ENCODE measurements at places on chromosomes 1 and 21. TPM values are rescaled to one million over a fixed set of nuclear protein-coding genes. Genes with fewer than 3 reads are reported as not detected.

The NTNG1 gene
- 0.18 TPM for polyA plus RNA-seq

The KIAA1614 gene
- 0.09 TPM for polyA plus RNA-seq

The LIN28A gene
- polyA plus RNA-seq, result 0.13 TPM

The CYP4A22 gene
- polyA plus RNA-seq, result not detected

The DCLRE1B gene
- 17.4 TPM for polyA plus RNA-seq

The NT5C1A gene
- polyA plus RNA-seq, result 0.14 TPM

The C1orf141 gene
- polyA plus RNA-seq, result not detected

The C8B gene
- polyA plus RNA-seq, result not detected

The RIMKLA gene
- polyA plus RNA-seq, result 0.17 TPM

The UBL4B gene
- polyA plus RNA-seq, result not detected

The ZBTB8A gene
- 5.1 TPM for polyA plus RNA-seq

The WDR64 gene
- polyA plus RNA-seq, result not detected

The PLA2G2A gene
- not detected for polyA plus RNA-seq

The CYYR1 gene
- polyA plus RNA-seq, result 0.11 TPM

The RAD54L gene
- 51.9 TPM for polyA plus RNA-seq

The NUCKS1 gene
- polyA plus RNA-seq, result 53.8 TPM

The MSH4 gene
- 0.04 TPM for polyA plus RNA-seq

The PRR9 gene
- polyA plus RNA-seq, result not detected

The SLC16A4 gene
- 2.1 TPM for polyA plus RNA-seq

The SF3B4 gene
- 138 TPM for polyA plus RNA-seq

The RGL1 gene
- 20.5 TPM for polyA plus RNA-seq

The MAP1LC3C gene
- not detected for polyA plus RNA-seq

The FMO2 gene
- not detected for polyA plus RNA-seq

The DISC1 gene
- polyA plus RNA-seq, result 0.19 TPM

The PROX1 gene
- 0.03 TPM for polyA plus RNA-seq

The GPA33 gene
- 0.21 TPM for polyA plus RNA-seq

The MYCL gene
- 0.36 TPM for polyA plus RNA-seq

The AIM2 gene
- polyA plus RNA-seq, result 12.9 TPM

The GNAT2 gene
- 0.46 TPM for polyA plus RNA-seq

The LCE1B gene
- 3.3 TPM for polyA plus RNA-seq

The KCNT2 gene
- polyA plus RNA-seq, result not detected

The RGS8 gene
- 0.04 TPM for polyA plus RNA-seq

The KCND3 gene
- not detected for polyA plus RNA-seq

The KRTAP19-6 gene
- not detected for polyA plus RNA-seq

The ZCCHC17 gene
- polyA plus RNA-seq, result 62.7 TPM

The RBP7 gene
- not detected for polyA plus RNA-seq

The CELA3B gene
- polyA plus RNA-seq, result not detected

The ALX3 gene
- polyA plus RNA-seq, result not detected

The PRRX1 gene
- 1.3 TPM for polyA plus RNA-seq

The C1orf216 gene
- polyA plus RNA-seq, result 10.4 TPM

The HMGCL gene
- polyA plus RNA-seq, result 41.9 TPM

The GRHL3 gene
- polyA plus RNA-seq, result 0.62 TPM

The CD1C gene
- 0.82 TPM for polyA plus RNA-seq

The SH2D2A gene
- polyA plus RNA-seq, result 6.5 TPM

The NUDT4B gene
- 1.5 TPM for polyA plus RNA-seq

The TTC39A gene
- 0.71 TPM for polyA plus RNA-seq

The RPE65 gene
- polyA plus RNA-seq, result not detected

The SLAMF7 gene
- 105 TPM for polyA plus RNA-seq

The ANKRD65 gene
- 1.8 TPM for polyA plus RNA-seq

The FAM78B gene
- polyA plus RNA-seq, result 0.10 TPM

The FCRL1 gene
- polyA plus RNA-seq, result 0.14 TPM

The MROH9 gene
- polyA plus RNA-seq, result not detected

The RHBDL2 gene
- not detected for polyA plus RNA-seq

The CD34 gene
- not detected for polyA plus RNA-seq

The KCNJ9 gene
- polyA plus RNA-seq, result 0.12 TPM

The IFNAR2 gene
- polyA plus RNA-seq, result 70.8 TPM

The S1PR1 gene
- polyA plus RNA-seq, result 59.7 TPM

The FGR gene
- polyA plus RNA-seq, result 61.9 TPM

The CRP gene
- not detected for polyA plus RNA-seq
